ENCODE measurements at places on chromosomes 16 and 17. TPM values are rescaled to one million over a fixed set of nuclear protein-coding genes. Genes with fewer than 3 reads are reported as not detected.

GRCh38 chr16:66084306-66084705, 282.2 kb upstream of the CDH5 start:
- no peak for DNase-seq

DNA sequence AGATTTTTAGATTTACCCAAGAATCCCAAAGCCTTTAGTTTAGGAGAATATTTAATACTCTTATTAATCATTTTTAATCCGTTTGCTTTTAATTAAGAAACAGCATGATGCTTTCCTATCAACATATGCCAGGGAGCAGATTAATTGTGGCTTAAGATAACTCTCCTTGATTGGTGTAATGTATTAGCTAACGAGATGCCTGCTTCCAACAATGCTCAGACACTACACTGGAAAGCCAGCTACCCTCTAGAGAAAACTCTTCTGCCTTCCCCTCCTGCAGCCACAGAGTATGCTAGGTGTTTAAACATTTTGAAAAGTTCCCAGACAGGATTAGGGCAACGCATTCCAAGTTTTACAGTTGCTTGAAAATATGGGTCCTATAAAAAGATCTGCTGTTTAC, 142.2 kb downstream of the AATF start:
- DNase-seq = no peak

DNA sequence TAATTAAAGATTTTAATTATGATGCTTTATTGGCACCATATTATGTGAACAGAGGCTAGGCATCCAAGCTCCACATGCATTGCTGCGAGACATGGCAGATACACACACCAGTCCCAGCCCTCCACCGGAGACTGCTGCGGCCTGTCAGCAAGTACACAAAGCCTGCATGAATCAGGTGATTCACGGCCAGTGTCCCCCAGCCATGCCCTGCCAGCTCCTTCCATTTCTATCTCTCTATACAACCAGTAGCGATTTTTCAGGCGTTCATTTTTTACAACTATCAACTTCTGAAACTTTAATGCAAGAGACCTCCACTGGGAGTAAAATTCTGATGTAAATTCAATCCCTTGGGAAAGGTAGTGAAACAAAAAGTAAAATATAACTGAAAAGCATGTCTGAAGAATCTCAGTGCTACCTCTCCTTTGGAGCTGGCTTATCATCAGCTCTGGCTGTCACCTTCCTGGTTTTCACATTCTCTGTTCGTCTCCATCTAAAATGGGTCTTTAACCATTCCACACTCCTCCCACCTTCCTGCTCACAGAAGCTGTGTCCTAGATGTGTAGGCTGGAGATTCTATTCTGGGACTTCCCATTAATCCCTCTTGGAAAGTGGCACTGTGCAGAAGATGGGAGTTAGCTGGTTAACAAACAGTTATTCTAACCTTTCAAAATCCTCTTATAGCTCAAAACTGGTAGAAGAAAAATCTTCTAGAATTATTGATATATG, 32.2 kb downstream of the HS3ST3A1 start:
- no peak for DNase-seq

Gene HNF1B
- not detected for total RNA-seq

DNA sequence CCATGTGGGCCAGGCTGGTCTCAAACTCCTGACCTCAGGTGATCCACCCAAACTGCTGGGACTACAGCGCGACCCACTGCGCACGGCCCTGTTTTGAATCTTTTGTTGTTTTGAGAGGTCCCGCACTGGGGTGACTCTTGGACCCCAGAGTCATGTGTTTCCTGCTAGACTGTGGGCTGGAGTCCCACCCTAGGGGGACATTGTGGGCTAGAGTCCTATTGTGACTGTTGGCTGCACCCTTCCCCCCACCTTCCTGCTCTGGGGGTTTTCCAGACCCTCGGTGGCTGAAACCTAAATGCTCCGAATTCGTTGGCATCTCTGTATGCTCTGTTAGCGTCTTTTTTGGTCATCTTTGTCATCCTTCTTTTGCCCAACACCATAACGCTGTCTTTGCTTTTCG, 16.0 kb downstream of the NUPR1 start:
- DNase-seq = no peak

DNA sequence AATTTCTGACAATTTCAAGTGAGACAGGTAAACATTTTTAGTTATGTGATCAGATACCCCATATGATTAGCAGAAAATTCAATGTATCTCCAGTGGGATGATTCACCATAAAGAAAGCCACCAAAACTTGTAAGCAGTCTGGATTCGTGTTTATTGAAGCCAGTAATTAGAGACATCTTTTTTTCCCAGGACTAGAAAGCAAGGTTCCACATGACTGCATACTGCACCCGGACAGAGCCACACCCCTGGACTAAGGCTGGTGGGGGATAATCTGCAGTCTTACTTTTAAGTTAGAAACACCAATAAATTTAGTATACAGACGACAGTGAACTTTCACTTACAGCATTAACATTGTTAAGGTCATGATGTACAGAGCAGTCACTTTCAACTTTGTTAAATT, 24.2 kb upstream of the CMTM4 start:
- DNase-seq = no peak

Gene FBF1
- 22.5 TPM for total RNA-seq

DNA sequence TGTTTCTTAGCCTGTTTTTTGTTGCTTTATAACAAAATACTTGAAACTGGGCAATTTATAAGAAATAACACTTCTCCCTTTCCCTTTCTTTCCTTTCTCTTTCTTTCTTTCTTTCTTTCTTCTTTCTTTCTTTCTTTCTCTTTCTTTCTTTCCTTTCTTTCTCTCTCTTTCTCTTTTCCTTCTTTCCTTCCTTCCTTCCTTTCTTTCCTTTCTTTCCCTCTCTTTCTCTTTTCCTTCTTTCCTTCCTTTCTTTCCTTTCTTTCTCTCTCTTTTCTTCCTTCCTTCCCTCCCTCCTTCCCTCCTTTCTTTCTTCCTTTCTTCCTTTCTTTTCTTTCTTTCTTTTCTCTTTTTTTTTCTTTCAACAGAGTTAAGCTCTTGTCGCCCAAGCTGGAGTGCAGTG, 27.8 kb downstream of the FAM20A start:
- no peak for DNase-seq
